ENCODE measurements at places on chromosomes 7 and 10.

GRCh38 chr10:63478564-63478963 lies 12.8 kb upstream of the JMJD1C start:
- DNase-seq: peak; percentile 84

GRCh38 chr10:110411047-110411410 lies 86.7 kb upstream of the DUSP5 start:
- peak; percentile 48 for DNase-seq

DNA sequence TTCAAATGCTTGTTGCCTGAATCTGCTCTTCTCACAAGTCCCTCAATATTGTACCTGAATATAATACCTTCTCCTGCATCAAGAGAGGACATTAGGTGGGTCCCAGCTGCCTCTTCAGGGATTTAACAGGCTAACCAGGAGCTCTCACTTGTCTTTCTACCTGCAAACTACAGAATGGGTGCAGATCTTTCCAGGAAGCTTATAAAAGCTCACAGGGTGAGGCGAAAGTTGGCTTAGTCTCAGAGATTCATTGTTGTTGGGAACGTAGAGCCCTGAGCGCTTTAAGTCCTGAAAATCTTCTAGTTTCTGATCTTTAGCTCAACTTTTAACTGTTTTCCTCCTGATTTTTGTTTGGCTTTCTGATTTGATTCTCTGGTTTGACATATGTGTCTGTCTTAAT lies 25.0 kb downstream of the PLAU start:
- no peak for DNase-seq

DNA sequence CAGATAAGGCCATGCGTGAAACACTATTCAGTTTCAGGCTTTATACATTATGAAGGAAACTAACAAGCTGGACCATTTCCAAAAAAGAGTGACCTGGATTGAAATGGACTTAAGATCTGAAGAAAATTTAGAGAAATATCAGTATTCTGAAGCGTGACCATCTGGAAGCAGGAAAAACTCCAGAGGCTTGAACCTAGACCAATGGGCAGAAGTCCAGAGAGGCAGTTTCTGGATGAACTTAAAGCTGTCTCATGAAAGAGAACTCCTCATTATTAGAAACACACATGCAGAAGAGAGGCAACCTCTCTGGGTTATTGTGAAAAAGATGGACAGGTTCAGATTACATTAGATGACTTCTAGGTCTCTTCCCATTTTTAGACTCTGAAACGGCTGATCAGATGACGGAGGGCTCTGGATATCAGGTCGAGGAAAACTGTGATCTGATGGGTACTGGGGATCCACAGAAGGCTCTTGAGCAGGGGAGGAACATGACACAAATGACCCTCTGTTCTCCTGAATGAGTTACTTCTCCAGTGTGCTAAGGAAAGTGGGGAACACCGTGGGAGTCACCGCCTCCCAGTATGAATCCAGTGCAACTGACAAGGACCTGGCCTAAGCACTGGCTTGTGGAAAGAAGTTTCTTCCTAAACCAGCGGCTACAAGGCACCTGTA lies 116.5 kb downstream of the SPDYE5 start:
- no peak for DNase-seq

- peak; percentile 69 for DNase-seq
These were observed 50.4 kb downstream of the CPEB3 start for GRCh38 chr10:92240289-92241157.

- no peak for DNase-seq
These were observed 28.7 kb downstream of the PDZD8 start for GRCh38 chr10:117346574-117346973.

GRCh38 chr7:44846816-44847508 lies 925 bp downstream of the H2AZ2 start:
- no peak for DNase-seq

DNA sequence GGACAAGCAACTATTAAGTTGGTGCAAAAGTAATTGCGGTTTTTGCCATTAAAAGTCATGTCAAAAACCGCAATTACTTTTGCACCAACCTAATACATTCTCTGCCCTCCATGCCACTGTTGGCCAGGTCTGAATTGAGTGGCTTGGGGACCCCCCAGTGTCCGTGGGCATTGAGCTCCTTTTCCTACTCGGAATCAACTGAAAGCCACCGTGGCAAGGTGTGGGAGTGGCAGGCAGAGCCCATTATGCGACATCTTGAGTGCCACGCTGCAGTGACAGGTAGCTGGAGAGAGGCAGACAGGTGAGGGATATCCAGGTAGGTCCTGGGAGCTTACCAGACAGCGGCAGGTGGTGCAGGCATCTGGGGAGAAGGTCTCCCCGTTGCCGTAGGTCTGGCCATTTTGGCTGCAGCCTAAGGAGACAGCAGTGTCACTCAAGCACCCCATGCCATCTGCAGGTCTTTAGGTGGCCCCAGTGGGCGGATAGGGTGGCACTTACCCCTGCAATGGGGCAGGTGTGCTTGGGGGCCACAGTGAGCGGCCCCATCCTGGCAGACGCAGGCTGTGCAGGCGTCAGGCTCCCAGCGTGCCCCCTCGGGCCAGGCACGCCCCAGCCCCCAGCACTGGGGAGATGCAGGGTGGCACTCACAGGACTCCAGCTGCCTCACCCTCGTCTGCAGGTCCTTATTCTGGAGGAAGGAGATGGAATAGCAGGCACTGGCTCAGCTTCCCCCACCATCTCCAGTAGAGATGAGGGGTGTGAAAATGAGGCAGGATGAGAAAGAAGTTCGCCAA lies 3.5 kb downstream of the KCP start:
- peak; percentile 27 for DNase-seq

DNA sequence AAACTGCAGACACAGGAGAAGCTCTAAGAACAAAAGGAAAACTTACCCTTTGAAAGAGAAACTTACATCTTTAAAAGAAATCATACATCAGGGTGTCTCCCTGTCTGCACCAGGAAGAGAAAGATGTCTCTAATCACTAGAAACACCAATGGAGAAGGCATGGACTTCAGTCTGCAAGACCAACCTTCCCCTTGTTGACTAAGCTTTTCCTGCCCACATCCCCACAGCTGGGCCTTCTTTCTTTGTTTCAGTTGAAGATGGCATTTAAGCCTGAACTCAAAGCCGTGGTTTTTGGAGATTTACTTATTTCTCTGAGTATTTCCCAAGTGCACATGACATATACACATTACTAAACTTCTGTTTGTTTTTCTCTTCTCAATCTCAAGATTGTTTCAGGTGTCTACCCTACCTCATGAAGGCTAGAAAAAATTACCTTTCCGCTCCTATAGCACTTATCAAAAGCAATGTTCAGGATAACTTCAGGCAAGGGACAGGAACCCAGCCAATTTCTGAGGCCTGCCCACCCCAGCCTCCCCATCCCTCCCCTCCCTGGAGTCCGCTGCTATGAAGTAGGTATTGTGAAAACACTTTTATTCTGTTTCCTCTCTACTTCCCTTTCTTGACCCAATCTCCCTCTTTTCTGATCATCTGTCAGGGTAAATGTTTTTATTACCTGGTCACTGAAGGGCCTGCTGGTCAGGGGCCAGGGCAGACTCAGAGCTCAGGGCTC lies 2.8 kb upstream of the SLC29A3 start:
- DNase-seq: no peak

- DNase-seq: peak; percentile 67
These were observed 49.0 kb downstream of the SPOCK2 start for GRCh38 chr10:72039377-72039776.

DNA sequence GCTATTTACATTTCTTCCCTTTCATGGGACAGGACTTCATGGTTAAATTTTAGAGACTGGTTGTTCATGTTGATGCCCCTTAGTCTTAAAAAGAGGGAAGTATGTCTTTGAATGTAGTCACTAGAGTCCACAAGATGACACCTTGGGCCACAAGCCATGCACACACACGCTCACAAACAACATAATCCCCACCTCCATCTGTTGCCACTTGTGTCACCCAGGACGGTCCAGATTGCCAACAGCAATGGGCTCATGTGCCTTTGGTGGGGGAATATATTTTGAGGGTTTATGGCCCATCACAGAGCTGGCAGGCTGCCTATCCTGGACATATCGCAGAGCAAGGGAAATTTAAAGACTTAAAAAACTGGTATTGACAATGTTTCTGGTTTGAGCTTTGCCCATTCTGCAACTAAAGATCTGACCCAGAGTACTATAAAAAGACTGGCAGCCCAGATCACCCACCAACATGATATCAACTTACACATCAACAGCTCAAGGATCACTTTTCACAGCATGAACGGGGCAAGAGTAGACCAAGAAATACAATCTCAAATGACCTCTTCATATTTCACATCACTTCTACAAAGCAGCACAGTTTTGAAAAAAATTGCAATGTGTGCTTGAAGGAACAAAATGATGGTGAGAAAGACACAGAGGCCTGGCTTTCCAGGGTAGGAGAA lies 50.5 kb downstream of the STRA8 start:
- peak; percentile 25 for DNase-seq

GRCh38 chr7:26735976-26736600 lies 128.3 kb downstream of the SKAP2 start:
- DNase-seq: no peak

DNA sequence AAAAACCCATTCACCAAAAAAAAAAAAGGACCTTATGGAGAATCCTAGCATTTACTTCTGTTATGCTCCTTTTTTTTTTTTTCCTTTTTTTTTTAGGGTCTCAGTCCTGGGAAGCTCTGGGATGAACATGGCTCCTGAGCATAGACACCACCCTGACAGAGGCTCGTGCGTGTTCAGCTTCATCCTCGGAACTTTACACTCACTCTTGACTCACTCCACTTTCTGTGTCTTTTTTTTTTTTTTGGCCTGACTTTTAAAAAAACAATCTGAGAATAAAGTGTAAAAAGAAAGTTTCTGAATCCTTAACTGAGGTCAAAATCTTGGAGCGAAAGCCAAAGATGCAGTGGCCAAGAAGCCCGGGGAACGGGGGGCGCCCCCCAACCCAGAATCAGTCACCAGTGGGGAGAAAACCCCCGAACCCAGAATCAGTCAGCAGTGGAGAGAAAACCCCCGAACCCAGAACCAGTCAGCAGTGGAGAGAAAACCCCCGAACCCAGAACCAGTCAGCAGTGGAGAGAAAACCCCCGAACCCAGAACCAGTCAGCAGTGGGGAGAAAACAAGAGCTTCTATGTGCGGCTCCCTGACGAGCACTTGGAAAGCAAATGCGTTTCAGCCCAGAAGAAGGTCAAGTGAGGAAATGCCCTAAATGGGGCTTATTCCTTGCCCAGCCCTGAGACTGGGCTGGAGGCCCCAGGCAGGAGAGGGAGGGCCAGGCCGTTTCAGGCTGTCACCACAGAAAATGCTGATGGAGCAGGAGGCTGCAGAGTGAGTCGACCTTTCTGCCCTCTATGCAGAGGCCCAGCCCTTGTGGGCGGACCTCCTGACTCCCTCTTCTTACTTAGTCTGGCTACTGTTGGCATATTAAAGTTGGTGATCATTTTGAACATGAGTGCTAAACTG lies 19.0 kb upstream of the PFKP start:
- DNase-seq: peak; percentile 93

DNA sequence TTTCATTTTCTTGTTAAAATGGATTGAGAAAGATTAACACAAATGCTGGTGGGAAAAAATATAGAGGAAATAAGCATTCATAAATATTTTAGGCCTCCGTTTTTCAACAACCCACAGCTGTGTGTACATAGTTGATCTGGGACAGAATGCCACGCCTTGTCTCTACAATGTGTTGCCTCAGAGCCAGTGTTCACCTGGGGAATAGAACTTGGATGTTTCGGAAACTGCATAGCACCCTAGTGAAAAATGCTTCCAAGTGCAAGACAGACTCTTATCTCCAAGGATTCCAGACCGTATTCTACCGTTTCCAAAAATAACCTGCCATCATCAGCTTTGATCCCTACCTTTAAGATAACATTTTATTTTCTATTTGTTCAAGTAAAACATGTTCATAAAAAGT lies 260.9 kb downstream of the SDK1 start:
- DNase-seq: no peak

DNA sequence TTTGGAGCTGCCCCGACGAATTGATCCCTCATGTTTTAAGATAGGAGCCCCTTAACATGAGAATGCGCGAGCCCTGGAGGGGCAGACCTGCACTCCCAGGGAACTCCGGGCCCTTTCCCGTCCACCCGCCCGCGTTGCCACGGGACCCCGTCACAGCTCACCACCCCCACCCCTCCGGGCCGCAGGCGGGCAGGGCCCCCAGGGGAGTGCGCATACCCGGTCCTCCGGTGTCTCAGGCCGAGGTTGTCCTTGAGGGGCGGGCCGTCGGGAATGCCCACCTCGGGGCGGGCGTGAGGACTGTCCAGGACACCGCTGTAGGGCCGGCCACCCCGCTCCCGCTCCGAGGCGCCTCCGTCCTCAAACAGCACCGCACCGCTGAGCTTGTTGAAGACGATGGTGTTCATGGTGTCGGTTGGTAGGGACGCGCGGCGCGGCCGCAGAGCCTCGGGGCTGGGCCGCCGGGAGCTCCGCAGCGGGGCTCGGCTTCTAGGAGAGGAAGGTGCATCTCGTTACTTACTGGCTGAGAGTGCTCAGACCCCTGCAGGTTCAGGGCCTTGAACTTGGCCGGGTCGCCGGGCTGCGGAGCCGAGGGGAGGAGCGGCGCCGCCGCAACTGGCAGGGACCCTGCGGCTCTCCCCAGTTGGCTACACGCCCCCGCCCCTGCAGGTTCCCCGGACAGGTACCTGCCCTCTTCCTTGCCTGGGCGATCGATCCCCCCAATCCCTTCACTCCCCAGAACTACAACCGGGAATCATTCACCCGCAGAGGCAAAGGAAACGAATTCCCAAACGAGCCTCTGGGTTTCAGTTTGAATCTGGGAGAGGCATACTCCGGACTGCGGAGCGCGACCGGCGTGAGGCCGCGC lies 2.4 kb downstream of the MKX start:
- peak; percentile 67 for DNase-seq

GRCh38 chr7:44678101-44678470 lies 70.6 kb upstream of the ZMIZ2 start:
- no peak for DNase-seq

DNA sequence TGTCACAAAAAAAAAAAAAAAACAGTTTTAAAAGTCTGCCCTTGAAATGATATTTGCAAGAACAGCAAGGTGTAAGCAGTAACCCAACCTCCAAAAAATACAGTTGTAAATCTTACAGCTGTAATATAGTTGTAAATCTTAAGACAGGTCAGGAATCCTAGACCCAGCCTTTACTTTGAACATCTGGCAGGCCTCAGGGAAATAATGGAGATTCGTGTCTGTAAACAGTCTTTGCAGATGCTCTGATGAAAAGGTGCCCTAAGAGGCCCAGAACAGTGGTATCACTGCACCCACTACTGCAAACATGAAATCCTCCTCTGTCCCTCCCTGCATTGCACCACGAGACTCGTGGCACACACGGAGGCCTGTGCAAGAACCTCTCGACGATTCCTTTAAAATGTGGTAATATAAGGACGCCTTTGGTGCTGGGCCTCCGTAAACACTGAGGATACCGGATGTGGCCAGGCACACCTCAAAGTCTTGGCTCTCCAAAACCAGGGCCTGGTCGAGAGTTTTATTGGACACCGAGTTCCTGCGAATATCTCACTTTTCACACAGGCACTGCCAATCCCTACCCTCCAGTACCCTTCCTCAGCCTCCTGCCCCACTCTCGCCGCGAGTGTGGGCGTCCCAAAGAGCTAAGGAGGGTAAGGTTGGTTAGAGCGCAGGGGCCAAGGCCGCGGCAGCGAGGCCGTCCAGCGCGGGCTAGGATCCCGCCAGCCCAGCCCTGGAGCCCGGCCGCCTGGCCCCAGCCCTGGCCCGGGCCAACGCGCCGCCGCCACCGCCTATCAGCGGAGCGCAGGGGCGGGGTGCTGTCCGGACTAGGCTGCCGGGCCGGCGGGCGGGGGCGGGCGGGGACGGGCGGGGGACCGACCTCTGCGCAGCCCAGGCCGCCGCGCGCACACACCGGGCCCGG lies at the start of gene REEP3:
TSS of gene REEP3 (plus strand) at position 902 of the 916 bp plus-strand sequence. CDS start 145 bp downstream, outside the sequence.
- DNase-seq: peak; percentile 76

Measured in islet precursor cell (in vitro differentiated cells).